ENCODE measurements at places on chromosomes 1 and 21.

DNA sequence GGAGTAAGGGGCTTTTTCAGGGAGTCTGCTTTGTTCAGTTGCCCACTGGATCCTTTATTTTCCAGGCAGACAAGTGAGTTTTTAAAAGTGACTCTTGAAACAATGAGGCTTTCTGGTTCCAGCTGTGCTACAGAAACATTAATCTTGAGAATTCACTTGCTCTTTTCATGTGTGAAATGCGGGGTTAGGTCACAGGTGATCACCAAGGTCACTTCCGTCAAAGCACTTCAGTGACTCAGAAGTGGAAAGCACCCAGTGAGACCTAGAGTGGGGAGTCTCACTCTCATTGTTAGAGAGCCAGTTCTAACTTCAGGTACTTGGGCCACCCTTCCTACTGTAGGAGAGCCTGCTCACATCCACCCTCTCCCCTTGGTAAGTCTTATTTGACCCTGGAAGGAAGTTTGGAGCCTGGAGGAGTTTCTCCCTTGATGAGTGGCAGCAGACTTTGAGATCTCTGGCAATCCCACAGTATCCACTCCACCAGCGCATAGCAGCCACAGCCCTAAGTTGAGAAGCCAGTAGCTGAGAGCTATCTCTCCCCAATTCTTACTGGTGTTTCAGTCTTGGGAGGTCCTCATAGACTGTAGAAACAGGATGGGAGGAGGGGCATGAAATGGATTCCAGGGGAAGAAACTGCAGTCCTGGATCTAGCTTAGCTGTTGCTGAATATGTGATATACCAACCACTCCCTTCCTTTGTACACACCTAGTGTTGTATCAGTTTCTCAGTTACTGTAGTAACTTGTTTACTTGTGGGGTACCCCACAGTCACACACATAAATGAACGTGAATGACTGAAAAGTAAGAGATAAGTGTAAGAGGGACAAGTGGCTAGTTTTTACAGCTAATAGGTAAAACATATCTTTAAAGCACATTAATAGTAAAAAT is 3.1 kb downstream of the TACSTD2 start:
- no peak for DNase-seq

DNA sequence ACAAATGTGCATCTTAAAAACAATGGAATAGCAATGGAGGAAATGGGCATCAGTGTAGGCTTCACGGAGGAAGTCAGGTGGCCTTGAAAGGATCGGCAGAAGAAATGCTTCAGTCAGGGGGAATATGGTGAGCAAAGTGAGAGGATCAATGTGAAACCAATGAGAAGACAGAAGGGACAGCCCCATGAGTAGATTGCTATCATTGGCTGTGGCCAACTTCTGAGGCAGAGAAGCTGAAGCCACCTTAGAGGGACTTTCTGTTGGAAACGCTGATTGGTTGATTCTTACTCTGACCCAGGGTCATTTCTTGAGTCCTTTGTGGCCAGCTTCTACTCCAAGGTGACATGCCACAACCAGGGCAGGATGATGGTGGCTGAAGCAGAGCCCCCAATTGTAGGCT is 130.7 kb upstream of the ZNF648 start:
- no peak for DNase-seq

- no peak for DNase-seq
Measured at GRCh38 chr1:65036570-65037051, 70.3 kb upstream of the JAK1 start.

GRCh38 chr1:231487019-231487418 is 41.5 kb upstream of the TSNAX start:
- DNase-seq: no peak

DNA sequence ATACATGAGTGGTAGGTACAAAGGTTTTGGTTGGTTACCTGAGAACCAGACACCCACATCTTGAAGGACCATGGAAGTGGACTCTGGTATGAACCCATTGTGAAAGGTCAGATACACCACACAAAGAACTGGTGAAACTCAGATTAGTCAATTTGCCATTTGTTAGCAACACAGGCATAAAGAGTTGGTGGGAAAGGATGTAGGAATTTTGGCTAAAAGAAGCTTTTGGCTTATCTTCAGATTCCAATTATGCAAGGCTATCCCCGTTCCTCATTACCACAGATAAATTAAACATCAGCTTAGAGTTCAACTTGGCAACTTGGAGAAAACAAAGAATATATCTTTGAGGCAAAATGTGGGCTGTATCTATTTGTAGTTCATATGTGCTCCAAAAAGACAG is 87.0 kb upstream of the IRF2BP2 start:
- no peak for DNase-seq

DNA sequence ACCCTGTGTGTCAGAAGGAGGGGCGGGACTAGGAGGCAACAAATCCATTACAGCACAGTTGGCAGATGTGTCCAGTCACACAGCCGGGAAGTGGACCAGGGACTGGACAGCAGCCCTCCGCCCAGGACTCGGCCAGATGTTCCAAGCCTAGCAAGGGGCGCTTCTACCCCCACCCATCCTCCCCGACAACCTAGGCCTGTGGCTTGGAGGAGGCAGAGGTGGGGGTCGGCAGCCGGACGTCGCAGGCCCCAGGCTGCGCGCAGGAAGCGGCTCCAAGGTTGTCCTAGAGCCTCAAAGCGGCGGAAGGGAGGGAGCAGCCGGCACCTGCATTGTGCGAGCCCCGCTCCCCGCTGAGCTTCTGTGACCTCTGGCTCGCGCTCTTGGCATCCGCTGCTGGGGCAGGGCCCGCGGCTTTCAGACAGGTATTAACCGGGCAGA is 20.6 kb upstream of the MYCL start:
- DNase-seq: peak; percentile 67

- DNase-seq: no peak
Measured at GRCh38 chr1:207904391-207904790, 6.5 kb downstream of the CD34 start.

- DNase-seq: no peak
Measured at GRCh38 chr1:2302292-2302925, 74.3 kb downstream of the SKI start.

DNA sequence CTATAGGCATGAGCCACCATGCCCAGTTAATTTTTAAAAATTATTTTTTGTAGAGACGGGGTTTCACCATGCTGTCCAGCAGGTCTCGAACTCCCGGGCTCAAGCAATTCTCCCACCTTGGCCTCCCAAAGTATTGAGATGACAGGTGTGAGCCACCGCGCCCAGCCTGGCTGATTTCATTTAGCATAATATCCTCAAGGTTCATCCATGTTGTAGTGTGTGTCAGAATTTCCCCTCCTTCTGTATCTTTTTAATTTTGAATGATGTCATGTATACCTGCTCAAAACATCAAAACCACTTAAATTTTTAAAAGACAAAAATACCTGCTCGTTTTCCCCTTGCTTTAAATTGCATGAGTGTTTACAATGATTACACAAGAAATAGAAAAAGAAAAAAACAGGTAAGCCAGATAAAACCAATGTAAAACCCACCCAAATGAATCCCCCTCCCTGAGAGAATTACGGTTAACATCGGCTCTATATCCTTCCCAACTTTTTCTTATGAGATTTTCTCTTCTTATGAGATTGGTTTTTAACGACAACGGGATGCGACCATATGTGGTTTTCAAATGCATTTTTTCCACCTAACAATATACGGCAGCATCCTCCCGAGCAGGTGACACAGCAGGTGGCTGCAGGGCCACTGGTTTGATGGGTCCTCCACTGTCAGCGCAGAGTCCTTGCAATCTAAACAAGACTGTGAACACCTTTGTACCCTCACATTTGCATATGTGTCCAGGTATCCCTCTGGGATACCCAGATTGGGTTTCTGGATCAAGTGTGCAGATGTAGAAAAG is 22.1 kb downstream of the IFFO2 start:
- DNase-seq: peak; percentile 61

DNA sequence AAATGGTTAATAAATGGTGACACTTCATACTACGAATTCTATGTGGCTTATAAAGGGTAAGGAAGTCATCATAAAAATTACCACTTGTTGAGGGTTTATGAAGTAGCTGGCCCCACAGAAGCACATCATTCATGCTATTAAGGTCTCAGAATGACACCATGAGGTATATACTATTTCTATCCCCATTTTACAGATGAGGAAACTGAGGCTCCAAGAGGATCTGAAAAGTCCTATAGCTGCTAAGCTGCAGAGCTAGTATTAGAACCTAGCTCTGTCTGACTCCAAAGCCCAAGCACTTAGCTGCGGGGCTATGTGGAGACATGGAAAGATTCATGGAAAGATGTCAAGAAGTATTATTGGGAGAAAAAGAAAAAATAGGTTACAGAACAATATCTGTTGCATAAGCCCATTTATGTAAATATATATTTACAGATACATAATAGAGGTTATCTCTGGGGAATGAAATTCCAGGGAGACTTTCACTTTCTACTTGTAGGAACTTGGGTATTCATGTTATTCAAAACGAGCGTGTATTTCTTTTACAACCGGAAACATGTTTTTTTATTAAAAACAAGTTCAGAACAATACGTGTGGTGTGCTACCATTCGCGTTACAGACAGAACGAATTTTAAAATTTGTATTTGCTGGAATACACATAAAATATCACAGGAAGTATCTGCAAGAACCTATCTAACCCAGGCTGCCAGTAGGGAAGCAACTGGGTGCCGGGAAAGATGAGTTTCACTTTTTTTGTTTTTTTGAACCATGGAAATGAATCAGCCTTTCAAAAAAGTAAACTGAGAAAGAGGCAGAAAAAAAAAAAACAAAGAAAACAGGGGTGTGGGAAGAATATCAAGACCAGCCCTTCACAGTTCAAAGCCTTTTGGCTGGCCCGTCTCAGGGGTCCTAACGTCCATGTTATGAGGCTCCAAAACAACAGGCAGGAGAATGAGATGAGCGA is 13.4 kb downstream of the SPOCD1 start:
- DNase-seq: no peak

All from DMS153 (cell line).